ENCODE measurements at places on chromosomes 13 and 19.

DNA sequence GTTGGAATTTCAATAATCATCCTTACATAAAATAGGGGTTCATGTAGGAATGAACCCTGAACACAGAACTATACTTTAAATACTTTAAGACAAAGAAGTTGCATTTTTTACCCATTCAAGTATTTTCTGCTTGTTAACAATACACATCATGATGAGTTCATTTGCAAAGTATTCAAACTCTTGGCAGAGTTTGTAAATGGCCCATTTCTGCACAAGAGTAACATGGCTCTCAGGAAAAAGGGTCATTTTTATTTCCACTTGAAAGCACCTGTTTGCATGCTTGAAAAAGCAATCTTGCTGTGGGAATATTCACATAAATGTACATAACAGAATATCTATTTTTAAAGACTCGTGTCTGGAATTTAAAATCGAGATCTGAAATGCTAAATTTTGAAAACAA lies 18.1 kb downstream of the ESD start:
- no peak for DNase-seq

- DNase-seq = no peak
Measured at GRCh38 chr19:35114353-35115176, 1.1 kb upstream of the FXYD3 start.

- no peak for DNase-seq
Measured at GRCh38 chr19:42291435-42291810, 10.5 kb upstream of the PRR19 start.

DNA sequence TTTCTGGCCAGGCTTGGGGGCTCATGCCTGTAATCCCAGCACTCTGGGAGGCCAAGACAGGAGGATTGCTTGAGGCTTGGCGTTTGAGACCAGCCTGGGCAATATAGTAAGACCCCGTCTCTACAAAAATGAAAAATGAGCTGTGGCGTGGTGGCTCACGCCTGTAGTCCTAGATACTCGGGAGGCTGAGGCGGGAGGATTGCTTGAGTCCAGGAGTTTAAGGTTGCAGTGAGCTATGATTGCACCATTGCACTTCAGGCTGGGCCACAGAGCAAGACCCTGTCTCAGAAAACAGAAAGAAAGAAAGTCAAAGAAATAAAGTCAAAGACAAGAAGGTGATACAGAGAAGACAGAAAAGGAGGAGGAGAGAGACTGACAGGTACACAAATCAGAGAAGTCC lies 2.5 kb upstream of the CACNG6 start:
- DNase-seq = no peak
